Esophagus squamous epithelium (tissue), 5 donors: ENCODE measurements at places on chromosomes 12 and 14. TPM values are rescaled to one million over a fixed set of nuclear protein-coding genes. Genes with fewer than 3 reads are reported as not detected.

DNA sequence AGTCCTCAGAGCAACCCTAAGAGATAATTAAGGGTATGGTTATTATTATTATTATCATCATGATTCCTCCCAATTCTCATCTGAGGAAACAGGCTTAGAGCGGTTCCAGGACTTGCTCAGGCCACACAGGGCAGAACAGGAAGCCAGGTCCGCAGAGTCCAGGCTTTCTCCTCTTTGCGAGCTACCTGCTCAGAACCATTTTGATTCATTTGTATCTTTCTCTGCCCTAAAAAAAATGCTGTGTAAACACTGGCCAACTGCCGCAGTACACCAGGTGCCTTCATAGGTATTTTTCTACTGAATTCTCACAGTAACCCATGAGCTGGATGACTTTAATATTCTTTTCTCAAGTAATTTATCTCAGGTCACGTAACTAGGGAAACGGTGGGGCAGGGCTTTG is 45.3 kb downstream of the ST8SIA1 start:
- no peak for DNase-seq

DNA sequence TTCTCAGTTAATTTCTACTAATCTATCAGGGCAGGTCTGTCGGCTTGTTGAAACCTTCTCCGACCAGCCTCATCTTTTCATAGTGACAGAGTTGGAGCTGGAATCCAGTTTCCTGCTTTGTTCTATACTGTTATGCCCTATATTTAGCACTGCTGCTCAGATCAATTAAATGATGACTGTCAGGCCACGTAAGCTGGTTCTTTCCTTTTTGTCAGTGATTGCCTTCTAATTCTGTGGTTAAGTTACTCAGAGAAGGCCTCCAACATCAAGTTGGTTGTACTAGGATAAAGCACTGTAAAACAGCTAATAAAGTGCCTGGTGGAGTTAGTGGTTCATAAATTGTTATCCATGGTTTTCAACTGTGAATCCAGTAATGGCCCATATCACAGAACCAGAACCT is 22.6 kb downstream of the DERA start:
- DNase-seq: no peak

DNA sequence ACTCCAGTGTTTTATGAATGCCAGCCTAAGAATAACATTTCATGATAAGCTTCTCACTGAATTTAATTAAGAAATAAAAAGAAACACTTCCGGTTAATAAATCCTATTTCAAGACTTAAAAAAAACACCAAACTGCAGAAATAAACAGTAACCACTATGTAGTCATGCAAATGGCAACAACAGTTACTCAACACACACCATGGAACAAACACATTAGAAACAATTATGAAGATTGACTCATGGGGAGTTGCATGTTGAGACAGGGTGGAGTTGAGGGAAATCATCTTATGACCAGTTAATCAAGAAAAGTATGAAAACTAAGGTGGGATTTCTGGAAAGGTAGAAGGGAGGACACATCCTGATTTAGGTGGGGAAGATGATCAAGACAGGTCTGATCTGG is 52.7 kb downstream of the PLBD1 start:
- DNase-seq: no peak

- no peak for DNase-seq
Measured at GRCh38 chr12:126389961-126390360, 1324.7 kb downstream of the AACS start.

DNA sequence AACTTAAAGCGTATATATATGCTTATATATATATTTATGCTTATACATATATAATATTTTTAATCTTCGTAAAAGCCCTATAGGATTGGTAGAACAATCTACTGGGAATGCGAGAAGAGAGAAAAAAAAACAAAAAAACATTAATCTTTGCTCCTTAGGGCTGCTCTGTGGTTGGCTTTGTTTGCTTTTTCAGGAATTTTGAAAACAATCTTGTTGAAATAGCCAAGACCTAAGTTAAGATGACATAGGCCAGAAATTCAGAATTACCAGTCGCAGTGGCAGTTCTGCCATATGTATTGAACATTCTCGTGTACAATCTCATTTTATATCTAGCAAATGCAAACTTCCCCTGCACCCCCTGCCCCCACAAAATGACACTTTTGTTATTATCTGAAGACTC is 699 bp downstream of the KLRF2 start:
- DNase-seq: no peak

GRCh38 chr12:2641207-2641606 is 153.6 kb upstream of the FKBP4 start:
- no peak for DNase-seq

DNA sequence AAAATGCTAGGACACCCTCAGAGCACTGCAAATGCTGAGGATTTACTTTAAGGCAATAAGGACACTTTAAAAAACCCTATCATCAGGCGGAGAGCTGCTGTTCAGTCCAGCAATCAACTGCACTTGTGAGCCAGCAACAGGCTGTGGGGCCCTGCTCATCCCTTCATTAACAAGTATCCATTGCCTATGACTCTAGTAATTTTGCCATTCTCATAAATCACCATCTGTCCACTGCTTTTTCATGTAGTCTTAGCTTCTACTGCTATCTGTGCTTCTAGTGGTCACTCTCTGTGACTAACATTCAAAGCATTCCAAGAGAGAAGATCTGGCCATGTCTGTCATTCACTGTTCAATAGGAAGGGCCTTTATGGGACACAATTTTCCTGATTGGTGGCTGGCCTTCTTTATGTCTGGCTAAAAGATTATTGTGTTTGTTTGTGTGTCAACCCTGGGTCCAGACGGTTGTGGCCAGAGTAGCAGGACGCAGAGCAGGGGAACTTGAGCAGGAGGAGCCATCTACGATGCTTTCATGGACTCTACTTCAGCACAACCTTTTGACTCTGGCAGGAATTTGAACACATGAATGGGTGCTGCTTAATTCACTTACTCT is 3.6 kb upstream of the KRAS start:
- no peak for DNase-seq

DNA sequence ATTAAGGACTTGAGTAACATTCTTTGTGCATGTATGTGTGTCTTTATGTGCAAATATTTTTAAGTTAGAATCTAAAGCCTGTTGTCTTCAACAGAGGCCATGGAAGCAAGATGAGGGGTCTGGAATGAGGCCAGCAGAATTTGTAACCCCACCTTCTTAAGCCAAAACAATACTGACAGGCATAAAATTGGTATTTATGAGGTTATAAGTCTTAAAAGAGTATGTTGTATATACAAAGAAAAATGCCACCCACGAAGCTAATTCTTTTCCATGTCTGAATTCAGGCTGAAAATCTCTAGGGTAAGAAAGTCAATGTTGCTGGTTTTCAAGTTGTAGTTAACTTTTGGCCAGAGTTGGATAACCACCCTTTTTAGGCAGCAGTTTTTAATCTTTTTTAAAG is 86.2 kb upstream of the TMTC1 start:
- DNase-seq: no peak

DNA sequence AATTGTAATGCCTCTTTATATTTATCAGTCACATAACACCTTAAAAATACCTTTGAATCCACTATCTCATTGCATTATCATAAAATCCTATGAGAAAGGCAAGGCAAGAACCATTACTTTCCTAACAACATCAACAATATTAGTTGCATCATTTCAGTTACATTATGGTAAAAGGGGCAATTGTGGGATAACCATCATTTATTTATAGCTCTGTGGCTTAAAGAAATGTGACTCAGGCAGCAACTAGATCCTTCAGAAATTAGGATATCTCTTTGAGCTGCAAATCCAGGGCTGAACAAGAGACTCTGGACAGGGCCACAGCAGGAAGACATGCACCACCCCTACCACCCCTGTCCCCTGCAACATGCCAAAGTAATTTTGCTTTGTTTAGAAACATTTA is 36.4 kb downstream of the EPS8 start:
- DNase-seq: no peak

- no peak for DNase-seq
Measured at GRCh38 chr14:93108105-93108504, 7.6 kb downstream of the ITPK1 start.

GRCh38 chr12:51947246-51947996 is 4.1 kb upstream of the ACVR1B start:
- DNase-seq: no peak

DNA sequence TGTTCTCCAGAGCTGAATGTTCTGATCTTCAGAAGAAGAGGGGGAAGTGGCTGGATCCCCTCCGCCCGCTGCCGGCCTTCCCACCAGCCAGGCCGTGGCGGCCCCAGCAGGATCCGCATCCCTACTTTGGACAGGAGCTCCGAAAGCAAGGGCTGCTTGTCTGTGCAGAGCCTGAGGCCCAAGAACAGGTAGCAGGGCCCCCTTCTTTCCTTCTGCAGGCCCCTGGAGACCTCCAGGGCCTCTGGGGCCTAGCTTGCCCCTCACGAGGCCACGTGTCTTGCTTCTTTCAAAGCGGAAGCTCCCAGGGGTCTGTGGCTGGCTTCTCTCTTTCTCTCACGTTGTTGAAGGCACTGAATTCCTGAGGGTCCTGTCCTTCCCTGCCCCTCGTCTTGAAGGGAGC is 13.2 kb downstream of the PGF start:
- DNase-seq: no peak

- no peak for DNase-seq
Measured at GRCh38 chr12:45224311-45224710, 8.4 kb downstream of the ANO6 start.

- no peak for DNase-seq
Measured at GRCh38 chr12:100984796-100985195, 190.2 kb downstream of the ANO4 start.

DNA sequence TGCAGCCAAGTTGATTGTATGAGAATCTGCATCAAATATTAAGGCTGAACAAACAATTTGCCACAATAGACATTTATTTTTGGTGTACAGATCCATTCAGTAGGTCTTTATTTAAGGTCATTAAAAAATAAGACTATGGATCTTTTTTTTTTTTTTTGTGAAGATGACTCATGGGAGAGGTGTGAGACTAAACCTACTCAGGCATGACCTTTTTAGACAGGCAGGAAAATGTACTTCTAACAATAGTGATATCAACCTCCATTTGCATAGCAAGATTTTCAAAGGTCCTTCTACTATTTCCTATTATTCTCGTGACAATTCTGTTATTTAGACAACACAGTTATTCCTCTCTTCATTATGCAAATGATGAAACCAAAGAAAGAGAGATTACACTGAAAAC is 39.9 kb upstream of the PTPRR start:
- no peak for DNase-seq

DNA sequence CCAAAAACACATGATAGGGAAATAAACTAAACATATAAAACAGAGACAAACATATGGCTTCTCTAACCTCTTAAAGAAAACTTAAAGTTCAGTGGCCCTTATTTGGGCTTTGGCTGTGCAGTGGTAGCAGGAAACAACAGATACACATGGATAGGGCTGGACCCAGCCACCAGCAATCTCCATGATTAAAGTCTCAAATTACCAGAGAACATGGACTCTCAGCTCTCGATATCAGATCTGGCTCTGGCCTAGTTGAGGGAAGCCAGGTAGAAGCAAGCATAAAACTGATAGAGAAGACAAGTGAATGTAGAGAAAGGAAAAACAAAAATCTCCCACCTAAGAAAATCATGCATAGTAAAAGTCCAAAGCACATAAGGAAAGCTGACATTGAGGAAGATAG is 164.8 kb downstream of the ITPR2 start:
- DNase-seq: no peak

DNA sequence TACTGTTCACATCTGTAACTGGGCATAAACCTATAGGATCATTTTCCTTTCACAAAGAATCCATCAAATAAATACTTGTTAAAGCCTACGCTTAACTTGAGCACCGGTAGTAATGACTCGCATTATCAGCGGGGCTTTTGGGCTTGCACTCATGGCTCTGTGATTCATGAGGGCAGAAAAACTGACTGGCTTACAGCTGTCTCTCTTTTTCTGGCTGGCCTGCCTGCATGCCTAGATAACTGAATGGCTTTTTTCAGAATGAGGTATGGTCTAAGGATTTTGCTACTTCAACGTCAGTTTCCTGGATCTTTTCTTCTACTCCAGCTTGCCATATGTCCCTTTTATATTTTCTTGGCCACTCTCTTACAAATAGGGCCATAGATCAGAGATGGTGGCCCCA is 531.1 kb downstream of the NRXN3 start:
- no peak for DNase-seq

DNA sequence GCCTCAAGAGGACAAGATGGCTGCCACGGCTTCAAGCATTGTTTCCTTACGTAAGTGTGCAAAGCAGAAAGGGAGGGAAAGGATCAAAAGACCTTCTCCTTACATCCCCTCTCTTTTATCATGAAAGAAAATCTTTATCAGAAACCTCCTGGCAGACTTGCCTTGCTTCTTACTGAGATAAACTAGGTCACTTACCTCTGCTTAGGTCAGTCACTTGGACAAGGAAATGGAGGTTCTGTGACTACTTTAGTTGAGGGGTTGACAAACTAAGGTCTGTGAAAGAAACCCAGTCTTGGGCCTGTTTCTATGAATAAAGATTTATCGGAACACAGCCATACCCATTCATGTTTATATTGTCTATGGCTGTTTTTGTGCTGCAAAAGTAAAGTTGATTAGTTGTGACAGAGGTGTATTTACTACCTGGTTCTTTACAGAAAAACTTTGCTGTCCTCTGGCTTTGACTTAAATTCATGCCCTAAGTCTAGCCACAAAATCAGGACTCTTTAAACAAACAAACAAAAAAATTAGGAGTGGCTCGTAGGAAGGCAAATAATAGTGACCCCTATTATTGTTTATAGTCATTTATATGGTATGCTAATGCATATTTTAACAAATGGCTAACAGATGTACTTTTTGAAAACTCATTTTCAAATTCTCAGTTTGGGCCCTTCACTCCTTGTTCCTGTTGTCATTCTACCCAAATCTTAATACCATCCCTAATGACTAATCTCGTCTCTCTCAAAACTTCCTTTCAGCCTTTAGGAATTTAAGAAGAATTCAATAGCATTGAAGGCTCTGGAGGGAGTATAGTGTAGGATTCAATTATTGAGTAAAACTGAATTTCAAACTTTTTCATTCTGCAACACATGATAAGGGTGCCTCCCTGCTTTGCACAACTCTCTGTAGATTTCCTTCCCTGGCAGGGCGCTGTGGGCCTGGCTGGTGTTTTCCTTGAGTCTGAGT is 42.0 kb upstream of the ATP2B1 start:
- no peak for DNase-seq

GPD1 gene
- 0.44 TPM for total RNA-seq

PTGER2 gene
- 1.1 TPM for total RNA-seq

AQP5 gene
- total RNA-seq: 4.7 TPM

CACNA1C gene
- 1.5 TPM for total RNA-seq

ANKRD33 gene
- total RNA-seq: not detected

REP15 gene
- 1.6 TPM for total RNA-seq

WDHD1 gene
- 7.0 TPM for total RNA-seq

TDRD9 gene
- 0.76 TPM for total RNA-seq
